ENCODE measurements at places on chromosomes 12 and 14.

DNA sequence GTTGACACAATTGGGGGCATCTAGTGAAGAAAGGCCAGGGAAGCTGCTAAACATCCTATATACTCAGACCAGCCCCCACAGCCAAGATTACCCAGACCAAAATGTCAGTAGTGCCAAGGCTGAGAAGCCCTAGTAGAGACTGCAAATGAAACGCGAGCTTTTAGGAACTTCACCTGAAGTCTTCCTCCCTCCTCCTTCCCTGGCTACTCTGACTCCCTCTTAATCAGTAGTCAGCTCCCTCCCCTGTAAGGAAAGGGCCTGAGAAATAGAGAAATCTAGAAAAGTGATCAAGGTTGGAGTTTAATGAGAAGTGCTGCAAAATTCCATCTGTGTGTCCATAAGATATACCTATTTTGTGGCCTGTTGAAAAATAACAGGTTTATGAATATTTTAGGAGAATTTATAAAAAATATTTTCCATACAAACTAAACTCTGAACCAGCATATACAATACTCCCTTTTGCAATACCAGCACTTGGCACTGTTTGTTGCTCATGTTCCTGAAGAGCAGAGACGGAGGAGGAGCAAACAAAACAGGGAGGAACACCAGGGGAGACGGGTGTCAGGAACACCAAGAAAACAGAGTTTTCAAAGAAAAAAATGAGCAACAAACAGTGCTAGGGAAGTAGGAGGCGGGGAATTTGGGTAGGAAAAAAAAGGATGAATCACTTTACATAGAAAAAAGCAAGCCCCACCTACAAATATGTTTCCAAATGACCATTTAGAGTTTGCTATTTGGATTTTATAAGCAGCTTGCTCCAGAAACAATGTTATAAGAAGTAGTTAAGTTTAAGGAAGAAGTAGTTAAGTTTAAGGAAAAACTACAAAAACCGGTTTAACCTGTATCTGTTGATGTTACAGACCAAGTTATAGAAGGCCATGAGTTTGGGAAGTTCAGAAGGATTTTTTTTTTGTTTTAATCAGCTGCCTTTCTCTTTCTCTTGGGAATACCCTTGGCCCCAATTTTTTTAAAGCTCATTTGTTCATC lies 282.1 kb upstream of the GRIP1 start:
- peak; percentile 76 for DNase-seq

- DNase-seq, result no peak
These were observed 85.0 kb downstream of the PIWIL1 start for GRCh38 chr12:130422676-130423075.

- DNase-seq, result no peak
These were observed 70.6 kb upstream of the DYNC1H1 start for GRCh38 chr14:101893759-101894158.

- no peak for DNase-seq
These were observed 57.2 kb upstream of the PELI2 start for GRCh38 chr14:56061051-56061450.

DNA sequence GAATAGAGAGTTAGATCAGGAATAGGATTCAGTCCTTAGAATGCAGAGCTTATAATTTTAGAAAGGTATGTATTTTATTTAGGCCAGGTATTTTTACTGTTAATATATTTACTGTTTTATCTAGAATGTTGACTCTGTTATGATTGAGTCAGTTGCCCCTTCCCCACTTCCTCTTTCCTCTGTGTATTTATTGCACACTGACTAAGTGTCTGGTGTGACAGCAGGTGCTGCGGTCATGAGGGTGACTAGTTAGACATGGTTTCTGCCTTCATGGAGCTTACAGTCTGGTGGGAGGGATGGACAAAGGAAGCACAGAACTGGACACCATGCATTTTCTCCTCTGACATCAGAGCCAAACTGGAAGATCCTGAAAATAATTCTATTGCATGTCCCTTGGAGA lies 159.8 kb downstream of the CACNA1C start:
- no peak for DNase-seq

DNA sequence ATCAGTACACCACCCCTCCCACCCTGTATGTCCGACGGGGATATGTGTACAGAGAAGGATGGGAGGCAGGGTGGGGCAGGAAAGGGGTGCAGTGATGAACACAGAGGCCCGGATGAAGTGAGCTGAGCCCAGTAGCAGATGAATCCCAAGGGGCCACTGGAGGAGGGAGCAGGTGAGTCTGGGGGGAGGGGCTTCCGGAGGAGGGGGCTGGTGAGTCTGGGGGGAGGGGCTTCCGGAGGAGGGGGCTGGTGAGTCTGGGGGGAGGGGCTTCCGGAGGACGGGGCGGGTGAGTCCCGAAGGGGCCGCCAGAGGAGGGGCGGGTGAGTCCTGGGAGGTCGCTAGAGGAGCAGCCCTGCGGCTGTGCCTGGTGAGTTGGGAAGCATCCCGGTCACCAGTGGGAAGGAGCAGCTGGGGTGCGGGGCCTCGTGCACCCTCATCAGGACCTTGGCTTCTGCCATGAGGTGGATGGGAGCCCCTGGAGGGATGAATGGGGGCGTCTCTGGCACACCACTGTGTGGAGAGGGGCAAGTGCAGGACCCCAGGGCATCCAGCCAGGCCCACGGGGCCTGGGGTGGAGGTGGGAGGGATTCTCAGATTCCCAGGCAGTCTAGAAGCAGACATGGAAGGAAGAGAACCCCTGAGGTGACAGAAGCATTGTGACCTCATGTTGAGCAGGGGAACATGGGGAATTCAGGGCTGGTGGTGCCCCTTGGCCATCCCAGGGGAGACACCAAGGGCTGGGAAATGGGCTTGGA lies 14.0 kb downstream of the BEGAIN start:
- no peak for DNase-seq
